ENCODE measurements at places on chromosomes 12 and 14. TPM values are rescaled to one million over a fixed set of nuclear protein-coding genes. Genes with fewer than 3 reads are reported as not detected.

Gene USP44
- 13.4 TPM for total RNA-seq

Gene TXNDC16
- total RNA-seq = 13.3 TPM

Gene CNTN1
- 2.4 TPM for total RNA-seq

Gene REP15
- 4.4 TPM for total RNA-seq

Gene CLEC6A
- 0.98 TPM for total RNA-seq

Gene FAM90A1
- 2.1 TPM for total RNA-seq

Gene TMEM121
- 3.8 TPM for total RNA-seq

Gene KRT85
- not detected for total RNA-seq

Gene TAS2R50
- 0.67 TPM for total RNA-seq

Gene KIAA0586
- 10.6 TPM for total RNA-seq

Gene NTN4
- 74.1 TPM for total RNA-seq

Gene CACNA1C
- total RNA-seq = 6.1 TPM

Gene PSME1
- 56.6 TPM for total RNA-seq

Gene C3AR1
- total RNA-seq = 29.2 TPM

Gene TTC9
- 8.2 TPM for total RNA-seq

Gene RAB35
- total RNA-seq = 46.1 TPM

Gene PLA2G1B
- 73.2 TPM for total RNA-seq

Gene CDKN1B
- 54.9 TPM for total RNA-seq

Gene RSRC2
- total RNA-seq = 54.3 TPM

Gene MANSC1
- total RNA-seq = 12.8 TPM

Gene AQP2
- not detected for total RNA-seq

Gene RFLNA
- 0.66 TPM for total RNA-seq

Gene TEP1
- 33.2 TPM for total RNA-seq

Gene PLCZ1
- not detected for total RNA-seq

Gene PPM1H
- 4.2 TPM for total RNA-seq

Gene PABPN1
- total RNA-seq = 325 TPM

Gene CMA1
- not detected for total RNA-seq

Gene KRT6C
- not detected for total RNA-seq

Gene VRTN
- 0.10 TPM for total RNA-seq

Gene NGB
- 0.30 TPM for total RNA-seq

Gene TBC1D30
- total RNA-seq = 35.2 TPM

Gene PARPBP
- 1.8 TPM for total RNA-seq

Gene INHBC
- not detected for total RNA-seq

Gene CS
- 139 TPM for total RNA-seq

Gene NEUROD4
- total RNA-seq = not detected

Gene PCED1B
- 8.5 TPM for total RNA-seq

Gene PFDN5
- total RNA-seq = 444 TPM

Gene LETMD1
- total RNA-seq = 79.6 TPM

Gene SOAT2
- not detected for total RNA-seq

Measured in upper lobe of left lung (tissue), 6 donors.